ENCODE measurements at places on chromosomes 12 and 14.
A peak's percentile ranks its signal among the peaks of the same experiment; 100 is the strongest.

DNA sequence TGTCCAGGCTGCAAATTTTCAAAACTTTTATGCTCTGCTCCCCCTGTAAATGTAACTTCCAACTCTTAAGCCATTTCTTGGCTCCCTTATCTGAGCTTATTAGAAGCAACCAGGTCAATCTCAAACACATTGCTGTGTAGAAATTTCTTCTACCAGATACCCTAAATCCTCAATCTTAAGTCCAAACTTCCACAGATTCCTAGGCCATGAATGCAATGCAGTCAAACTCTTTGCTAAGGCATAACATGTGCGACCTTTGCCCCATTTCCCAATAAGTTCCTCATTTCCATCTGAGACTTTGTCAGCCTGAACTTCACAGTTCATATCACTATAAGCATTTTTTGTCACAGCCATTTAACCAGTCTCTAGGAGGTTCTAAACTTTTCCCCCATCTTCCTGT is 64.5 kb downstream of the TMTC3 start:
- DNase-seq: no peak

GRCh38 chr12:870378-870777 is 79.1 kb downstream of the RAD52 start:
- no peak for DNase-seq

- no peak for DNase-seq
Observed at GRCh38 chr12:12811343-12811742, 1.8 kb upstream of the DDX47 start.

DNA sequence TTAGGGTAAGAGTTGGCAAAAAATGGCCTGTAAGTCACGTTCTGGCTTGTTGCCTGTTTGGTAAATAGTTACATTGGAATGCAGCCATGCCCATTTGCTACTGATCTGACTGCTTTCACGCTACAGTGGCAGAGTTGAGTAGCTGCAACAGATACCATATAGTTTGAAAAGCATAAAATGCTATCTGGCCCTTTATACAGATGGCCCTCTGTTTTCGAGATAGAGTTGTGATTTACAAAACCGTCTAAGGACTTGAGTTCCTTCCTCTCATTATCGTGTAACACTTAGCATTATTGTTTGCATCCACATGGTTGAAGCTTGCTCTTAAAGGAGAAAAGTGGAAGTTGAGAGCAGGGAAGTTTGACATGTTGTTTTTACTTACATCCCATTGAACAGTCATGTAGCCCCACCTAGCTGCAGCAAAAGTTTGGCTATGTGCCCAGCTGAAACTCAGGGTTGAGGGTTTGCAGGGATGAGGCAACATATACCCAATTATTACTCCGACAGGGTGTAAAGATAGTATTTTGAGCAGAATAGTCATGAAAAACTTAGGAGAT is 11.3 kb upstream of the SCFD1 start:
- DNase-seq: peak; percentile 10

DNA sequence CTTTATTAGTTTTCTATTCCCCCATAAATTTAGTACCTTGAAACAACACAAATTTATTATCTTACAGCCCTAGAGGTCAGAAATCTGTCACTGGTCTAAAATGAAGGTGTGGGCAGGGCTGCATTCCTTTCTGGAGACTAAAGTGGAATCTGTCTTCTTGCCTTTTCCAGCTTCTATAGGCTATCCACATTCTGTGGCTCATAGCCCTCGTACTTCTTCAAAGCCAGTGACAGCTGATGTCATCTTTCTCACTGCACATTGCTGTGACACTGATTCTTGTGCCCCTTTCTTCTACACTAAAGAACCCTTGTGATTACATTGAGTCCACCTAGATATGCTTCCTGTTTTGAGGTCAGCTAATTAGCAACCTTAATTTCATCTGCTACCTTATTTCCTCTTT is 23.2 kb upstream of the DCN start:
- no peak for DNase-seq

DNA sequence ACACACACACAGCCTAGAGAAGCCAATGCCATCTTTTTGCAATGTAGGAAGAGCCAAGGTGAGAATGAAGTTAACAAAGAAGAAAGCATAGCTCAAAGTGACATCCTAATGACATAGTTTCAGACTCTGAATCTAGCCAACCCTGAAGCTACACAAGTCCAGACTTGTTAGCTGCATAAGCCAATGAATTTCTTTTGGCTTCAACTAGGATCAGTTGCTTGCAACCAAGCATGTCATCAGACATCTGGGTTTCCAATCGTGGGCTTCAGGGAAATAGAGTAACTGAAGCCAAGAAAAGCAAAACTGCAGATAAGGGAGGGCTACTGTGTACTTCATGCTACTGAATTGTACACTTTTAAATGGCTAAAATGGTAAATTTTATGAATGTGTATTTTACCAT is 4.4 kb upstream of the GPHN start:
- no peak for DNase-seq
